ENCODE measurements at places on chromosomes 11 and 22.

DNA sequence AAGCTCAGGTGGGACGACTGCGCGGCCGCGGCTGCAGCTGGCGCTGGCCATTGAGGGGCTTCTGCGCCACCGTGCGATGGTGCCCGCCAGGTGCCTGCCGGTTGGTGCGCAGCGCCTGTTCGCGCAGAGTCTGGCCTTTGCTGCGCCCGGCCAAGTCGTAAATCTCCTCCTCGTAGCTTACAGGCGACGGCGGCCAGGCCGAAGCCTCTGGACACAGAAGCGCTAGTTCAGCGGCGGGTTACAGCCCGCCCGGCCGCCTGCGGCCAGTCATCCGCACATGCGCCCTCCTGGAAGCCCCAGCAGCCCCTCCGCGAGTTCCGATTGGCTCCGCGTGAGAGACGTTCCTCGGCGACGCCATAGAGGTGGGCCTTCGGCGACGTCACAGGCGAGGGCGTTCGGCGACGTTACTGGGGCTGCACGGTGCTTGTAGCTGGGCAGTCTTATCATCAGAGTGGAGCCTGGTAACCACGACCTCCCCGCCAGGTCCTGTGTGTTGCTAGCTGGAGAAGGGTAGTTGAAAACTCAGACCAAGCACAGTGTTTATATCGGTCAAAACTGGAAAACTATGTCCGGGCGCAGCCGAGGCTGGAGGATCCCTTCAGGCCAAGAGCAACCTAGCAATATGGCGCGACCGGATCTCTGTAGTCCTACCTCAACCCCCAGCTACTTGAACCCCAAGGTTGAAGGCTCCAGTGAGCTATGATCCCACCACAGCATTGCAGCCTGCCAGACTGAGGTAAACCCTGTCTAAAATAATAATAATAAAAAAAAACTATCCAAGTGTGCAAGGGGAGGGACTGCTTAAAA lies 265.7 kb downstream of the OR4C45 start:
- DNase-seq, result no peak

DNA sequence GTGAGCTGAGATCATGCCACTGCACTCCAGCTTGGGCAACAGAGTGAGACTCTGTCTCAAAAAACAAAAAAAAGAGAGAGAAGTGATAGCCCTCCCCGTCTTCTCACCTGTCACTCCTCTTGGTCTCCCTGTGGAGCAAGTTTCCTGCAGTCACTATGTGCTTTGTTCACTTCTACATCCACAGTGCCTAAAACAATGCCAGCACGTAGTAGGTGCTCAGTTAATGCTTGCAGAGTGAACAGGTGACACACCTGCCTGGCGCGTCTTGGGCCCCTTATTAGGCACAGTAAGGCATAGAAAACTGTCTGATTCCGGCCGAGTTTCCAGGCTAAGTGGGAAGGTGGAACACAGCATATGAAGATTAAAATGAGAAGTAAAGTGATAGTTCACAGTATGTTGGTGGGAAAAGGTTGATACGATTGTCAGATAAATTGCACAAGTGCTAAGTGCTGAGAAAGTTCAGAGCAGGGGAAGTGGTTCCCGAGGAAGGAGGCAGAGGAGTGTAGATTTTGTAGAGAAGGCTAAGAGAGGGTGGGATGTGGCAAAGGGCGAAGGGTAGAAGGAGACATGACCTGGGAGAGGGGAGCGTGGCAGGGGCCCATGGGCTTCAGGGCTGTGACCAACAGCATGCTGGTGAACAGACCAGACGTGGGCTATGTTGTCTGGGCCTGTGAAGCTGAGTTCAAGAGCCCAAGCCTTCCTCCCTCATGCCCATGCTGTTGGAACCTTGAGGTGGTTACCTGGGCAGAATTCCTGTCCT lies 41.9 kb downstream of the BCR start:
- DNase-seq, result no peak

DNA sequence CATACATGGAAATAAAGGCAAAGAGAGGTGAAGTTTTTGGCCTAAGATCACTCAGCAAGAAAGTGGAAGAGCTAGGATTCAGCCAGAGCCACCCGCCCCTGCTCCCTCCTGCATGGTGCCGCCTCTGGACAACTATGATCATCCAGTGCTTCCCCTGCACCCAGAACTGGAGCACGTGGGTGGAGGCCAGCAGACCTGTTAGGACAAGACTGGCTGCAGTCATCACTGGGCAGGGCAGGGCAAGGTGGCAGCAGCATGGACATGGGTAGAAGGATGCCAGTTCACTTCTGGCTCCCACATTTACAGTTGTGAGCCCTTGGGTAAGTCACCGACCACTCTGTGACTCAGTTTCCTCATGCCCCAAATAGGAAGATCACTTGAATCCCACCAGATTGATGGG lies 131.0 kb downstream of the FBXO7 start:
- no peak for DNase-seq

DNA sequence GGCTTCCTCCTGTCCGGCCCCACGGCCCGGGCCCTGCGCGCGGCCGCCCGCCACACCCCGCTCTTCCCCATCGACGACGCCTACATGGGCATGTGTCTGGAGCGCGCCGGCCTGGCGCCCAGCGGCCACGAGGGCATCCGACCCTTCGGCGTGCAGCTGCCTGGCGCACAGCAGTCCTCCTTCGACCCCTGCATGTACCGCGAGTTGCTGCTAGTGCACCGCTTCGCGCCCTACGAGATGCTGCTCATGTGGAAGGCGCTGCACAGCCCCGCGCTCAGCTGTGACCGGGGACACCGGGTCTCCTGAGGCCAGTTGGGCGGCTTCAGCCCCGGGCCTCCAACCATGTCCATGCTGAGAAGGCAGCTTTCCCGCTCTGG lies 6.2 kb downstream of the B3GNT6 start:
- no peak for DNase-seq

GRCh38 chr11:61163714-61164605 lies 2.7 kb upstream of the VPS37C start:
- DNase-seq, result no peak

DNA sequence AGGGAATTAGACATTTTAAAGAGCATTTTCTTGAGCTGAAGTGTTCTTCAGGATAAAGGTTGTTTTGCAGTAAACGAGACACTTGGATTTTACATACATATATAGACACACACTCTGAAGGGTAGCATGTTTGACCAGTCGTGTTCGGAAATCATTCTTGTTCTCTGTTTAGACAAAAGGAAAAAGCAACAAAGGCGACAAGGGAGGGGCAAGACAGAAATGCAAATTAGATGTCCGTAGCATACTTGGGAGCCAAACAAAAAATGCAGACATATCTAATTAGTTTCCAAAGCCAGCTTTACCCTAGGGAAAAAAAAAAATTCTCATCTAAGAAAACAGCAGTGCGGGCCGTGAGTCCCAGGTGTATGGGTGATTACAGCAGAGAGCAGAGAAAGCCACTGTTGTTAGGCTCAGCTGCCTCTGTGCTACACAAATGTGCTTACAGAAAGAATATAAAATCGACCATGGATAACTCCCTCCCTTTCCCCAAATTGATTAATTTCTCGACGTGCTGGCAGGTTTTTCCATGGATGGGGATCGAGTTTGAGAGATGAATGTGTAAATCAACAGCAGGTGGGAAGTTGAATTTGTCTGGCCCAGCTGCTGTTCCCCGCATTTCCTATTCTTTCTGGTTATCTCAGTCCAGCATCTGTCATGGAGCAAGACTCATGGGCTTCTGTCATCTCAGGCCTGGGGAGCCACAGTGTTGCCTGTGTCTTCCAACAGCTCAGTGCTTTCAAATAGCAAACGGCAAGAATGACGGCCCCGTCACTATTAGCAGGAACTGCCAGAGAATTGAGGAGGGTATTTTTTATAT lies 176.5 kb upstream of the TTC12 start:
- DNase-seq, result no peak

DNA sequence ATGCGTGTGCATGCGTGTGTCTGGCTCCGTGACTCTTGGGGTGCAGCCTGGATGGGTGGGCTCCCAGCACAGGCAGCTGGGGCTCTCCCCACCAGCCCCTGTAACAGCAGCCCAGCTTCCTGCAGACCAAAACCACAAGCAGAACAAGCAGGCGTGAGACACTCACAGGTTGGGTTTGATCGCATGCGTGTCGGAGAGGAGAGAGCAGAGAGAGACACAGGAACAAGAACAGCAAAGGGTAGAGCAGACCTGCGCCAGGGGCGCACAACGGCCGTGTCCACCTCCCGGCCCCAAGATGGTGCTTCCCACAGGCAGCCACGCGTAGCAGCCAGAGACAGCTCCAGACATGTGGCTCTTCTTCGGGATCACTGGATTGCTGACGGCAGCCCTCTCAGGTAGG lies at the start of gene CD6:
Gene CD6, plus strand, starts transcription at position 161 of the 400 bp plus-strand sequence. Its CDS starts 186 bp downstream, at position 347.
- no peak for DNase-seq

DNA sequence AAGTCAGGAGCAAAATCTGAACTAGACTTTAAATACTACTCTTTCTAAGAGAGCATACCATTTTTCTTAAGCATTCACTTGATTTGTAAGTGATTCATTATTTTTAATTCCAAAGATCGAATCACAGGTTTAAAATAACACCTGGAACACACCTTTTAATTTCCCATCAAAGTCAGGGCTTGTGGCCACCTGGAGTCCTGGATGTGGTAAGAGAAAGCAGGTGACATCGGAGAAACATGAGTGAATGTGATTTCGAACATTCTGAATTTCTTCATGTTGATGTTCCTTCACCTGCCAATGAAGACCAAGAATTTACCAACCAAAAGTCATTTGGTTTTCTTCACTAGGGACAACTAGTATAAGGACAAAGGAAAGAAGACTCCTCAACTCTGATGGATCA lies 28.0 kb downstream of the ATL3 start:
- no peak for DNase-seq

GRCh38 chr11:72588421-72589410 lies 85.5 kb downstream of the PDE2A start:
- no peak for DNase-seq

DNA sequence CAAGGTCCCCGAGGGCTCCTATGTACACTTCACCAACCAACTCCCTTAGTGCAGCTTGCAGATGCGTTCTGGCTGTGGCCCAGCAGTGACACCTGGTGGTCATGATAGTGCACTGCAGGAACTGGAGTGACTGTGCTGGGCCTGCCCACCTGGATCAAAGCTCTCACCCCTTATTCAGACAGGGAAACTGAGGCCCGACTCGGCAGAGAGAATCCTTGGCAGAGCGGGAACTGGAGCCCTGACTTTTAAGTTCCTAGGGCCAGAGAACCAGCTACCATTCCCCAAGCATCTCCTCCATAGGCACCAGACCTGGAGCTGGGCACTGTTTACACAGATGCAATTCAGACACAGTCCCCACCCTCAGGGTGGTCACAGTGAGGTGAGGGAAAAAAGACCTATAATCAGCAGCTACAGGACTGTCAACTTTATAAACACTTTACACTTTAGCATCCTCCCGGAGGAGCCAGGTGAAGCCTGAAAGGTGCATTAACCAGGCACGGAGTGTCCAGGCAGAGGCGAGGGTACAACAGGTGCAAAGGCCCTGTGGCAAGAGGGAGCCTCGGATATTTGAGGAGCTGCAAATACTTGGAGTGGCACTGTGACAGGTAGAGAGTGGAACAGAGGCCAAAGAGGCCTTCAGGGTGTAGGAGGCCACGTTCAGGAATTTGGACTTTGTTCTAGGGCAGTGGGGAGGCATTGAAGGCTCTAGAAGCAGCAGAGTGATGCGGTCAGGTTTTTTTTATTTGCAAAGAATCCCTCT lies 22.0 kb downstream of the RHBDD3 start:
- DNase-seq, result no peak

DNA sequence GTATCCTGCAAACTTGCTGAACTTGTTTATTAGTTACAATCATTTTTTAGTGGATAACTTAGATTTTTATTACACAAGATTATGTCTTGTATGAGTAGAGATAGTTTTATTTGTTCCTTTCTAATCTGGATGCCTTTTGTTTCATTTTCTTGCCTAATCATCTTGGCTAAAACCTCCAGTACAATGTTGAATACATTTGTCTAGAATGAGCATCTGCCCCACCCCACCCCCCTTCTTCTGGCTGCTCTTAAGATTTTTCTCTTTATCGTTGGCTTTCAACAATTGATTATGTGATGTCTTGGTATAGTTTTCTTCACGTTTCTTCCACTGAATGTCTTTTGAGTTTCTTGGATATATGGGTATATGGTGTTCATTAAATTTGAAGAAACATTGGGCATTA lies 37.3 kb upstream of the TUB start:
- no peak for DNase-seq

DNA sequence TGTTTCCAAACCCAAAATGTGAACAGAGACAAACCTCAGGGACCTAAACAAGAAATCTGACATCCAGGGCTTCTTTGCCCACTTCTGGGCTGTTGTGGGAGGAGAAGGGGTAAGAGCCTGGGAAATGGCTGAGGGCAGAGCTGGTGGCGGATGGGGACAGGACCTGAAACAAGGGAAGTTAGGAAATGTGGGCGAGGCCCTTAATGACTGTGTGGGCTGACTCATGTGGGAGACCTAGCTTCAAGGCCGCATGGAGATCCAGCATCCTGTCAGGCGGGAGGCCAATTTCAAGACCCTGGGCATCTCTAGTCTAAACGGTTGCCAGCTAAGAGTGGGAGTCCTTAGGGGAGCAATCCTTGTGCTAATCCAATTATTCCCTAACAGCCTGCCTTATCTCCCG lies 2.1 kb upstream of the OAF start:
- DNase-seq, result no peak

DNA sequence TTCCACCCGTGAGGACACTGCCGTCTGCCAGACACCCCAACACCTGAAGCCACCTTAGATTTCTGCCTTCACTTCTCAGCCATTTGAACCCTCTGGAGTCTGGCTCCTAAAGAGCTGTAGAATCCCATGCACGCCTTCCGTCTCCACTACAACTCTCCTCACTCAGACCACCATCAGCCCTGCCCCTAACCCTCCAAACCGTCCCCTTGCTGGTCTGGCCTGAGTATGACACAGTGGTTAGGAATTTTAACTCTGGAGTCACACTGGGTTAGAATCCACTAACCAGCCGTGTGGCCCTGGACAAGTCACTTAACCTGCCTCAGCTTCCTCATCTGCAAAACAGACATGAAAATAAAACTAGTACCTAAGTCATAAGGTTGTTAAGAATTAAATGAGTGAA lies 3.0 kb downstream of the CNIH2 start:
- no peak for DNase-seq
